ENCODE measurements at places on chromosomes 4 and X.

DNA sequence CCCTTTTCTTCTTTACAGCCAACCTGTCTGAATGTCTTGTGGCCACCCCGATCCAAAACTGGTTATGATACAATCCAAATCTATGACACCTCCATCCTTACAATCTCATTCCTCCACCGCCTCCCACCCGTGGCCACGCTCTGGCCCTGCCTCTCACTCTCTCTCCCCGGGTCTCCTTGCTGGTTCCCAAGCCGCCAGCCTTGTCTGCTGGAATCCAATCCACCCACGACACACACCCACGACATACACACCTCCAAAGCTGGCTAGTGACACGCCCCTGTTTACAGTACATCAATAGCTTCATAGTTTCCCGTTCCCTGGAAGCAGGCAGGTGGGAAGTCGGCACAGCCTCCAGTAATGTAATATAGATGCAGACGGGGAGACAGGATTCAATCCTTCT, 99.0 kb downstream of the WFS1 start:
- DNase-seq, result no peak

GRCh38 chr4:139175646-139176301, 1.2 kb downstream of the ELF2 start:
- no peak for DNase-seq

DNA sequence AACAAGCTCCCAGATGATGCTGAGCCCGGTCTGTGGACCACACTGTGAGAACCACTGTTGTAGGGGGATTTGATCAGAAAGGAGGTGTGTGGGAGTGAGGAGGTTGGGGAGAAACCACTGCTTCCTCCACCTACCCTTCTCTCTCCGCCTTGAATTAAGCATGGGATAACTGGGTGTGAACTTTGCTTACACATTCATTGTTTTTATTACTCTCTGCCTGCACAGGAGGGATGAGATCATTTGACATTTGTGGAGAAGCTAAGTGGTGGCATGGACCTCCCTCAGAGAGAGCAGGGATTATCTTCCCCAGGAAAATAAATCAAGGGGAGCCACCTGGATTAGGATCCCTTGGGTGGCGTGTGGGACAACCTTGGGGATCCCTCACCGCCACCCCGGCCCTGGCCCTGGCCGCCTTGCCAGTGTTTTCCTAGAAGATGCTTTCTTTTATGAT, 212.1 kb upstream of the ATP6AP2 start:
- no peak for DNase-seq

DNA sequence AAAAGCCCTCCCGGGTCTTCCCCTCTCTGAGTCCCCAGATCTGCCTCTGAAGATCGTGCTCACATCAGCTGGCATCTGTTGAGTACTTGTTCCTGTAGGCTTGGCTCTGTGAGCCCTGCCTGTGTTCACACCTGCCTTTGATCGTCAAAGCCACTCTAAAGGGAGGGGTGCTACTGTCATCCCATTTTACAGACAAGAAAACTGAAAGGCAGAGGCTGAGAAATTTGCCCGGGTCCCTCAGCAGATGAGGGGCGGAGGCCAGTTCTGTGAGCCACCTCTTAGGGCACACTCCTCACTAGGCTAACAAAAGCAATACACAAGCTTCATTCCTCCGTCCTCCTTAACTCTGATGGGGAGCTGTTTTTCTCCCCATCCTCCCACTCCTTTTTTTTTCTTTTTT, 655 bp downstream of the CYTL1 start:
- no peak for DNase-seq

GRCh38 chr4:126396703-126397102, 1081.9 kb downstream of the FAT4 start:
- no peak for DNase-seq

- no peak for DNase-seq
These were observed 592.0 kb downstream of the IQCM start for GRCh38 chr4:149223659-149224058.

GRCh38 chr4:145528601-145529000, 46.9 kb downstream of the SMAD1 start:
- no peak for DNase-seq

- no peak for DNase-seq
These were observed 970.2 kb upstream of the AGA start for GRCh38 chr4:178412455-178412854.

DNA sequence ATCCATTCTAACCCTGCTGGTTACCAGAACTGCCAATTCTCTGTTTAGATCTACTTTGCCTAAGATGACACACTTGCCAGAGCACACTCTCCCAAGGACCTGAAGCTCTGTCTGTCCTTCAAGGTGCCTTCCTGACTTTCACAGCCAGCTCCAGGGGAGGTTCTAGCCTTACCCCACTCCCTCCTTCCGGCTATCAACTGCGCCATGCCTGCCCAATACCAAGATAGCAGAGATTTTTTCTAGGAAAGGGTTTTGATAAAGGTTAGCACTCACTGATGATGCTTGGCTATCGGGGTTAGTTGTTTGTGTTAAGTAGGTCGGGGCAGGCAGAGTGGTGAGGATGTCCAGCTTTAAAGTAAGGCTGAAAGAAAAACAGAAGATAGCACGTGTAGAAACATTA, 14.3 kb downstream of the ALPK1 start:
- no peak for DNase-seq

GRCh38 chr4:80990851-80991250, 39.7 kb upstream of the BMP3 start:
- no peak for DNase-seq

DNA sequence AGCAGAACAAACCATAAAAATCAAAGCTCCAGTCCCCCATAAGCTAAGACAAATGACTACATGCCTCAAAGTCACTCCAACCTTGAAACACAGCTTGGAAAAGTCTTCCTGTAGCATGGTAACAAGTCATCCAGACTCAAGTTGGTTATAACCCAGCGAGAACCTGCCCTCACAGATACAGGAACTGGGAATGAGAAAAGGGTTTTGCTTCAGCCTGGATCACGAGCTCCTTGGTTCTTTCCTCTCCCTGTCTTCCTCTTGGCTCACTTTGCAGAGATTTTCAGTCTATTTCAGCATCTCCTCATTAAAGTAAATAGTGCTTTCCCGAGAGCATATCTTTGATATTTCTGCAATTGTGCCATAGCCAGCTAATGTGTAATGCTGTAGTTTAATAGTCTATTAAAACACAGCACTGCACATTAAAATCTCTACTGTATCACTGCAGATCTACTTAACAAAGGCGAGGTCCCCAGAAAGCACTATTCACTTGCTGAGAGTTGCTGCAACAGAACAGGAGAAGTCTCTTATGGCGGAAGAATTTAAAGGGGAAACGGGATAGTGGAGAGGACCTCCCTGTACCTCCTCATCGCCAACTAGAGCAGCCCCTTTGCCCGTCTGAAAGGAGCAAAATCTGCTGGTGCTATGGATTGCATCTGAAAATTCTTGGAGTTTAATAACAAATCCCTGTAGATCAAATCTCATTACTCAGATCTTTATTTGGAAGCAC, 249.3 kb upstream of the GATB start:
- DNase-seq, result no peak

DNA sequence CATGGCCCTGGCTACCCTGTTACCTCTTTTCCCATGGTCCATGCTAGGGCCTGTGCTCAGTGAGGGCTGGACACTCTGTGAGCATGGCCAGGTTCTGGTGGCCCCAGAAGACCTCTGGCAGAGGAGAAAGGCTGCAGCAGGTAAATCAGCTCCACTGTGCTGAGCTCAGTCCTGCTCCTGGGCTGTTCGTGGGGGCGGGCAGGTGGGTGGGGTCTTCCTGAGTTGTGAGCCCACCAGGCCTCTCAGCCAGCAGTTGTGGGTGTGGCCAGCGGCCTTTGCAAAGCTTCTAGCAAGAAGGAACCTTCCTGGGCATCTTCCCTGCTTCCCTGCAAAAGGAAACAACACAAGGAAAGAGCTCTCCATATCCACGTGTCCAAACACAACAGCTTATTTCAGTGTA, 85.3 kb upstream of the STX18 start:
- DNase-seq, result no peak

DNA sequence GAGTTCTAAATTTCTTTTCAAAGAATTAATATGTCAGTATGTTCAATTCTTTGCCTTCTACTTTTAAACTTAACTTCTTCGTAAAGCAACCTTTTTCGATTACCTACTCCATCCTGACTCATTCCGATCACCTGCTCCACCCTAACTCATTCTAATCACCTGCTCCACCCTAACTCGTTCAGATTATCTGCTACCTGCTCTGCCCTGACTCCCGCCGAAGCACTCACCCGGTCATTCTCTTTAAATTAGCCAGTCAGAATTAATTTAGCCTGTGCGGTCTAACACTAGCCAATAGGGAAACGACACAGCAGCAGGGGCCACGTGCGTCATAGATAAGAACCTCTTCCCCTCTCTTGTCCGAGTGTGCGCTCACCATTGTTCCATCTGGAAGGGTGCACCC, 60.1 kb upstream of the SH3RF1 start:
- DNase-seq, result no peak

- no peak for DNase-seq
These were observed 69.0 kb upstream of the ATOH1 start for GRCh38 chr4:93759506-93759905.

GRCh38 chr4:93791570-93792195, 36.9 kb upstream of the ATOH1 start:
- no peak for DNase-seq

GRCh38 chr4:78288327-78288726, 231.2 kb downstream of the FRAS1 start:
- DNase-seq, result no peak

DNA sequence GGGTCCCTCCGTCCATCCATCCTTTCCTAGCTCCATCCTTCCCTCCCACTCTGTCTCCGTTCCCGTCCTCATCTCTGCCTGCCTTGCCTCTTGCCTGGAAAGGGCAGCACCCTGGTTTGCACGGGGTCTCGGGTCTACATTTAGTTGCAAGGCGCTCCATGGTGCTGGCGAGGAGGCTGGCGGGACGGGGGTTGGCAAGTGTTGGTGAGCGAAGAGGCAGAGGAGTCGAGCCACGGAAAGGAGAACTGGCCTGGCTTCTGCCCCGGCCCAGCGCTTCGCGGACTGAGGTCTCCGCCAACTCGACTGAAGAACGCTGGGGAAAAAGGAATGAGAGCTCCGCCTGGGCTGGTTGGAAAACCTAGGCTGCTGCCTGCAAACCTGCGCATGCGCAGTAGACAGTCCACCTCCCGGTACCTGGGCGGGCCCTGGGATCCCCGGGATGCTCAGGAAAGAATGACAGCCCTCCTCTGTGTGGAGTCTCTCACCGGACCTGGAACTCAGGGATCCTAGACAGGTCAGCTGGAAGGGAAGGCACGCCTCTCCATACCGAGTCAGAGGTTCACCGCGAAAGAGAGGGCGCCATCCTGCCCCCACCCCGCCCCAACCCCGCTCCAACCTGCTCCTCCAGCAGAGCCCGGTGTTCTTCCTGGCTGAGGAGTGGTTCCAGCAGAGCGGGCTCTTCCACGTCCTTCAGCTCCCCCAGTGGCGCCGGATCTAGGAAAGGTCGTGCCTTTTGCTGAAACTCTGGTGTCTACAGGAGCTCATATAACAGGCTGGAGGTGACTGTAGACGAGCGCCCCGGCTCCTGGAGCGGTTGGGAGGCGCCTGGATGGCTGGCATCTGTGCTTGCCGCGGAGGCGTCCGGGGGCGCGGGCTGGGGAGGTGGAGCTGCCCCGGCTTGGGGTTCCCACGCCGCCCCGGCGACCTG, 6.0 kb downstream of the FRG2 start:
- DNase-seq, result no peak

- DNase-seq, result no peak
These were observed 69.8 kb downstream of the SHROOM3 start for GRCh38 chr4:76504613-76505465.

DNA sequence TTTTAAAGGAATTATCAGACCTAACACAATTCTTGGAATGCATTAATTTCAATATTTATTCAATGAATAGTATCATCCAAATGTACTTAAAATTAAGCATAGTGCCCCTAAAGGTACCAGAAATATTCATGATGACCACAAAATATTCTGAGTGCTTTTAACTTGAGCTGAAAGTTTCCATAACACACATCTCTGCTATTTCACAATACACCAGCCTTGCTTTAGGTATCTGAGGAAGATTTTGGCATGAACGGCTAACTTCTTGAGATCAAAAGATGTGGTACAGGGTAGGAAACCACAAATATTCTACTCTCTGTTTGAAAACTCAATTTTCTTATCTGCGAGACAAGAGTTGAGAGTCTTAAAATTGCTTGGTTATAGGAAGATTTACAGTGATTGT, 538.3 kb upstream of the PCDH7 start:
- DNase-seq, result no peak

DNA sequence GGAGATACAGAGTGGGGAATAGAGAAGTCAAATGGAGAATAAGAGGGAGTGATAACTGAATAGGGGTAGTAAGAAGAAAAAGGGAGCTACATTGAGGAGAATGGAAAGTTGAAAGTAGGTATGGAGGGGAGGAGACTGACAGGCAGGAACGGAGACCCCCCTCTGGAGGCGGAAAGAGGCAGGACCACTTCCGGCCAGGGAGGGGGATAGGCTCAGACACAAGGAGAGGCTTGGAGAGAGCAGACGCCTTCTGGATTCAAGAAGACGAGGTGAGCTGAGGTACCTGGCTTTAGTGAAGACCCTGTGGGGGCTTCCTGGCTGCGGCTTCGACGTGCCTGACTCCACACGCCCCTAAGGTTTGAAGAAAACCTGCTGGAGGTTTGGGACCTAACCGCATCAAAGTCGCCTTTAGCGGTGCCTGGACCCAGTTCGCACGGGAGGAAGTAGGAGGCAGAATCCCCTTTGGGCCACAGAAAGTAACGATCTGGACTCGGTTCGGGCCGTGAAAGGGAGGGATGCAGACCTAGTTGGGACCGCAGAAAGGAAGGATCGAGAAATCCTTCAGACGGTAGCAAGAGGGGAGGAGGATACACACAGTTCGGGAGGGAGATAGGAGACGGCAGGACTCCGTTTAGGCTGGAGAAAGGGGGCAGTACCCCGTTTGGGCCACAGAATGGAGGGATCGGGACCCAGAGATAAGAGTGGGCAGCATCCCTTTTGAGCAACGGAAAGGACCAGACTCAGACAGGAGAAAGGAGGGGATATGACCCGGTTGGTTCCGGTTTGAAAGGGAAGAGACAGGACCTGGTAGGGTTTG, at the start of gene TRO:
TRO (plus strand) TSS at position 215 of the 817 bp plus-strand sequence. CDS start 1,423 bp downstream, outside the sequence.
- no peak for DNase-seq

DNA sequence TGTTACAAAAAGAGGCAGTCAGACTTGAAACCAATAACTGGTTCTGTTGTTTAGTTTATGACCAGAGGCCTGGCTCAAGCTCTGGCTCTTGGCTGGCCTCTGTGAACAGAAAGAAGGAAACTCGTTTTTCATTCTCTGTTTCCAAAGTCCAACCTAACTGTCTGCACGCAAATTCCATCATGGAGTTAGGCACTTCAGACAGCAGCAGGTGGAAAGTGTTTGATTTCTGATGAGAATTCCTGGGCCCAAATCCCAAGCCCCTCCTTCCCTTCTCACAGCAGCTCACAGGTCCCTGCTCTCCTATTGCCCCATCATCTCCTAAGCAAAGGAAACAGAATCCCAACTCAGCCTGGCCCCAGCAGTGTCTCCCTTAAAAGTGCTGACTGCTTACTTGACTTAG, 42.8 kb upstream of the FGF16 start:
- DNase-seq, result no peak

DNA sequence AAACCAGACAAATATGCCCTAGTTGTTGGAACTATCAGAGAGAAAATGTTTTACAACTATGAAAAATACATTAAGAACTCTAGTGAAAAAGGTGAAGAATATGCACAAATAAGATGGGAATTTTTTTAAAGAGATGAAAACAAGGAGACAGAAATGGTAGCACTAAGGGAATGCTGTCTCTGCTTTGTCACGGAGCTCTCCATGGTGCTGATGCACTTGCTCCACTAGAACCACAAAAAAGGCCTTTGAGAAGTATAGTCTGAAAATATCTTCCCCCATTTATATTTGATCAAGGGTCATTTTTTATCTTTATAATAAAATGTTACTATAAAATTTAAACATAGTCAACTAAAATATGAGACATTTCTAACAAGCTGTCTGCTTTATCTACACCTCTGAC, 1655.5 kb upstream of the AGA start:
- no peak for DNase-seq
